Caki2 (cell line): ENCODE measurements at places on chromosomes 5 and 9. TPM values are rescaled to one million over a fixed set of nuclear protein-coding genes. Genes with fewer than 3 reads are reported as not detected.

- peak; percentile 44 for DNase-seq
Measured at GRCh38 chr5:98927242-98927988, 1.4 kb downstream of the CHD1 start.

DNA sequence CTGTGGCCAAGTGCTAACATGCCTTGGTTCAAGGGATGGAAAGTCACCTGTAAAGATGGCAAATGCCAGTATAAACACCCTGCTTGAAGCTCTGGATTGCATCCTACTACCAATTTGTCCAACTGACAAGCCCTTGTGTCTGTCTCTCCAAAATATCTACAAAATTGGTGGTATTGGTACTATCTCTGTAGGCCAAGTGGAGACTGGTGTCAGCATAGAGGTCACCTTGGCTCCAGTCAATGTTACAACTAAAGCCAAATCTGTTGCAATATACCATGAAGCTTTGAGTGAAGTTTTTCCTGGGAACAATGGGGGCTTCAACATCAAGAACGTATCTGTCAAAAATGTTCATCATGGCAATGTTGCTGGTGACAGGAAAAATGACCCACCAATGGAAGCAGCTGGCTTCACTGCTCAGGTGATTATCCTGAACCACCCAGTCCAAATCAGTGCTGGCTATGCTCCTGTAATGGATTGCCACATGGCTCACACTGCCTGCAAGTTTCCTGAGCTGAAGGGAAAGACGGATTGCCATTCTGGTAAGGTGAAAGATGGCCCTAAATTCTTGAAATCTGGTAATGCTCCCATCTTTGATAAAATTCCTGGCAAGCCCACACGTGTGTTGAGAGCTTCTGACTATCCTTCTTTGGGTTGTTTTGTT lies 19.9 kb downstream of the AFF4 start:
- no peak for DNase-seq

DNA sequence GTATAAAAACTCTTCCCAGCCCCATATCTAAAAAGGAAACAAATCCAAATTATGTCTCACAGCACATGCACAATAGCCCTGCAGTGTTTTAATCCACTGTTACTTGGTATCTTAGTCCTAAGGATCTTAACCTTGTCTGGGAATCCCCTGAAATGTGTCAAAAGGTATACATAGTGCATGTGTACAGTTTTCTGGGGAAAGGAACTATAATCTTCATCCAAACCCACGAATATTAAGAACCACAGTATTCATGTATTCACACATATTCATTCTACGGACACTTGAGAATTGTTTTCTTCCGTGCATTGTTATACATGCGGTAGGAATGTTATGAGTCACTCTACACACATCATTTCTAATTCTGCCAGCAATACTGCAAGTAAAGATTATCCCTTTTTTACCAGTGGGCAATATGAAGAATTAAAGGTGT lies 47.8 kb upstream of the SNX2 start:
- DNase-seq, result peak; percentile 4

DNA sequence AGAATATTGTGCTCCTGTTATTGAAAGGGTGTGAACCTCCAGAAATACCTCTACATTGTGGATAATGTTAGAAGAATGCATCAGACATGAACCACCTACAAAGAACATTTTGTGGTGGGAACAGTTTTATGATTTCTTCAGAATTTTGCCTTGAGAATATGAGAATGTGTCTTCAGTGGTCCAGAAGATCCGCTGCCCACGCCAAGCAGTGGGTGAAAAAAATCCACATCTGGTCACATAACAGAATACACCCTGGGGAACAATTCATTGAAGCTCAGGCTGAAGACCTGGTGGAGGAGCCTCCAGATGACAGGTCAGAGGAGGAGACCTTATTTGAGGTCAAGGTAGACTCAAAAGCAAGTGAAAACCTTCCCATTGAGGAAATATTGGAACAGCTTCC lies 69.1 kb downstream of the DEPDC1B start:
- no peak for DNase-seq

DNA sequence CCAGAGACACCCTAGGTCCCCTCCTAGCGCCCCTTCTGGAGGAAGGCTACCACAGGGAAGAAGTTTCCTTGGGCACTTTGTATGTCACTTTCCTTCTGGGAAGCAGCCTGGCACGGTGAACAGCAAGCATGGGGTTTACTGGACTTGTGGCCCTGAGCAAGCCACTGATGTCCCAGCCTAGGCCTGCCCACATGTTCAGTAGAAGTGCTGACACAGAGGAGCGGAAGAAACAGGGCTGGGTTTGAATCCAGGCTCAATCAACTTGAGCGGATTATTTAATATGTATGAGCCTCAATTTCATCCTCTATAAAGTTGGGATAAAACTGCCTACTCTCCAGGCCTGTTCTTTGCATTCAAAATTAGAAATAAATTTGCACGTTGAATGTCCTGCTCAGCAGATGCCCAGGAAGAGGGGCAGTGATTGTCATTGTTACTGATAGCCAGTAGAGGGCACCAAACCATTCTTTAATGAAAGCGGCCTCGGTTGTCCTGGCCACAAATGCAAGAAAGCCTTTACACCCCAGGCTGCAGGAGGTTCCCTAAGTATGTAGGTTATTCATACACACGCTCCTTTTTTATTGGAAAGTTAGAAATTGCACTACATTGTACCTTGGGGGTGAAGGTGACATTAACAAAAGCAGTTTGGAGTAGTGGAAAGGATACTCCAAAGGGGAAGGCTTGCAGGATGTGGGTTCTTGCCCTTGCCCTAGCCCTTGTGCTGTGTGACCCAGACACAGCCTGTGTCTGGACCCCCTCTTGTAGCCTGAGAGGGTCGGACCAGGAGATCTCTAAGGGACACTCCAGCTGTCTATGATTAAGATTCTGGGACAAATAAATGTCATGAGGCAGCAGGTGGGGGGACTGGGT lies 13.4 kb upstream of the XPA start:
- DNase-seq, result peak; percentile 64

- no peak for DNase-seq
Measured at GRCh38 chr5:131786036-131786435, 10.8 kb downstream of the FNIP1 start.

- DNase-seq, result peak; percentile 94
Measured at GRCh38 chr9:124658165-124659017, 112.7 kb downstream of the NR6A1 start.

The CDC25C gene
- total RNA-seq, result 8.7 and 13.4 TPM in 2 replicates
